Stimulated activated CD4-positive, alpha-beta T cell treated with anti-CD3 and anti-CD28 coated beads, Interleukin-2, amount 100 ng/mL, for 48 hours (primary cell): ENCODE measurements at places on chromosomes 12 and 14.

- DNase-seq = no peak
Observed at GRCh38 chr12:115923851-115924250, 353.6 kb downstream of the MED13L start.

- no peak for DNase-seq
Observed at GRCh38 chr12:45713078-45713477, 16.4 kb upstream of the ARID2 start.

DNA sequence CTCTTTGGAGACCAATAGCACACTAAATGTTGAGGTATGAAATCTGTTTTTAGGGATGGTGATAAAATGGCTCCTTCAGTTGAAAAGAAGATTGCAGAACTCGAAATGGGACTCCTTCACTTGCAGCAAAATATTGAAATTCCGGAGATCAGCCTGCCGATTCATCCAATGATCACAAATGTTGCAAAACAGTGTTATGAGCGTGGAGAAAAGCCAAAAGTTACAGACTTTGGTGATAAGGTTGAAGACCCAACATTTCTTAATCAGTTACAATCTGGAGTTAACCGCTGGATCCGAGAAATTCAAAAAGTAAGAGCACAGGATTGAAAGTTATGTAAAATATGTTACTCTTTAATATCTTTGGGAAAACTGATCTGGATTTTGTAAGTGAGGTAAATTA, 15.3 kb downstream of the DYNC1H1 start:
- DNase-seq = no peak

DNA sequence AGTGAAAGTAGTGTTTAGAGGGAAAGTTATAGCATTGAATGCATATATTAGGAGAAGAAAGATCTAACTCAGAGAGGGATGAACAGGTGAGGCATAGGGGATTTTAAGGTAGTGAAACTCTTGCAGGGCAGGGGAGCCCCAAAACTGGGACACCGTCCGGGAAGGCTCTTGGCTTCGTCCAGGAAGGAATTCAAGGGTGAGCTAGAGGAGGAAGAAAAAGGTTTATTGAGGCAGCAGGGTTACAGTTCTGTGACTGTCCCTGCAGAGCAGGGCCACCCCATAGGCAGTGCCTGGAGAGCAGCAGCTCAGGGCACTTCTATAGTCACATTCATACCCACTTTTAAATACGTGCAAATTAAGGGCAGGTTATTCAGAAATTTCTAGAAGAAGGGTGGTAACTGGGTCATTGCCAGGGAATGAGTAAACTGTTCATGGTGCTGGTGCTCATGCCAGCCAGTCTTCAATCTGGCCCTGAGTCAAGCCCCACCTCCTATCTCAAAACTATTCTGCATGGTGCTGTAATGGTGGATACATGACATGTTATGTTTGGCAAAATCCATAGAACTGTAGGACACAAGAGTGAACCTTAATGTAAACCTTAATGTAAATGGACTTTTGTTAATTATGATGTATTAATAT, 1.2 kb upstream of the OAS1 start:
- no peak for DNase-seq

- DNase-seq = no peak
Observed at GRCh38 chr14:75292101-75292563, 13.5 kb downstream of the FOS start.

GRCh38 chr14:105852378-105853088, 326.1 kb downstream of the TMEM121 start:
- no peak for DNase-seq

- DNase-seq = no peak
Observed at GRCh38 chr12:114710151-114710550, 26.2 kb upstream of the TBX3 start.

DNA sequence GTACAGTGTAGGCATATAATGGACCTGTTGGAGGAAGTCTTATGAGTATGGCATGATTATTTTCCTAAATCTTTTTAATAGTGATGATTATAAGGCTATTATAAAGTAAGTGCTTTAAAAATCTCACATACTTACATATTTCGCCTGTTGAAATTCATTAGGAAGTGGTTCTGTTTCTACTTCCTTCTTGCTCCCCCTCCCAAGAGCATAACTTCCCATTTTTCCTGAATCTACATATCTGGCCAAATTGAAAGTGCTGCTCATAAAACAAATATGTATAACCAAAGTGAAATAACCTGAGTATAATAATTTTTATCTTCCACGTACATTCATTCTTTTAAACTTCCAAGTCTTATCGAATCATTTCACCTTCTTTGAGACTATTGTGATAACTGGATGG, 455.6 kb upstream of the SEL1L start:
- no peak for DNase-seq

- DNase-seq = no peak
Observed at GRCh38 chr14:56798447-56799342, 11.6 kb downstream of the OTX2 start.

DNA sequence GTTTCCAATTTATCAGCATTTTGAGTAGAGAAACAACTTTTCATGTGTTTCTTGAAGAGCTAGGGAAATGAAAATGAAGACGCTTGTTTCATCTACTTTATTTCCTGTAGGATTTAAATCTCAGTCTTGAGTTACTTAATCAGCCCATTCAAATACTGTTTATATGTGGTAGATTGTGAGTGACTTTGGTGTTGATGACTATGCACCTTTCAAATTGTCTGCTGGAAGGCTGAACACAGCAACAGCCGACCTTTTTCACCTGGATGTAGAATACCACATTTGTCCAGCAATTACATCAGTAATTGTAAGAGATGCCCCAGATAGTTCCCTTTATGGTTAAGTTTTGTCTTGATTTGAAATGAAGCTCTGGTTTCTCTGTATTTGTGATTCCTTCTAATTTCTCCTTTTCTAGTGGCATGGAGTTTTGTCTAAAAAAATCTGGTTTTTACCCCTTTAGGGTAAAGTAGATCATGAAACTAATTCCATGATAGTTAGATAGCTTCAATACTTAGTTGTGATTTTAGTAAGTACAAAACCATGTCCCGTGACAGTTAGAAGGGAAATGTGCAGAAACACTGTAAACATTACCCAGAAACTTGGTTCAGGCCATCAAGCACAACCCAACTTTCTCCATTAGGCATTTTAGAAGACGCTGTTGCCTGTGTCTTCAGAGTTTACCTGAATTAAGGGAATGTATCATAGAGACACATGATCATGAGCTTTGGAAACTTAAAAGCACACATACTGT, 165.0 kb downstream of the SRGAP1 start:
- DNase-seq = no peak
